Neural crest cell (in vitro differentiated cells): ENCODE measurements at places on chromosomes 2 and 18. TPM values are rescaled to one million over a fixed set of nuclear protein-coding genes. Genes with fewer than 3 reads are reported as not detected.

- DNase-seq = no peak
These were observed 41.0 kb downstream of the EPB41L5 start for GRCh38 chr2:120053891-120054290.

DNA sequence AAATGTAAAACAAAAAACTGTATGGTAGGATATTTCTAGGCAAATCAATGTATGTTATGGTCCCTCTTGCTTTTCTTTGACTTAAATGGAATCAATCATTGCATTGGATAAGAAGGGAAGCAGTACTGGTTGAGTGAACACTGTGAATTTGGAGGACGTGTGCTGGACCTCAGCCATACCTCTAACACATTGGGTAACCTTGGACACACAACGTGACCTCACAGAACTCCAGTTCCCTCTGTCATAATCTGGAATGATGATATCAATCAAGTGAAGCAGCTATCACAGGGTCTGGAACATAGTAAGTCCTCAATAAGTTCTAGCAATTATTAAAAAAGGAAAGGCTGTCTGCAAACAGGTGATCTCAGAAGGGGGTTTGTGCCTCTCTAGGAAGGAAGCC, 474.9 kb upstream of the TCF4 start:
- DNase-seq = no peak

- DNase-seq = no peak
These were observed 239.4 kb upstream of the SPRED2 start for GRCh38 chr2:65671670-65672242.

DNA sequence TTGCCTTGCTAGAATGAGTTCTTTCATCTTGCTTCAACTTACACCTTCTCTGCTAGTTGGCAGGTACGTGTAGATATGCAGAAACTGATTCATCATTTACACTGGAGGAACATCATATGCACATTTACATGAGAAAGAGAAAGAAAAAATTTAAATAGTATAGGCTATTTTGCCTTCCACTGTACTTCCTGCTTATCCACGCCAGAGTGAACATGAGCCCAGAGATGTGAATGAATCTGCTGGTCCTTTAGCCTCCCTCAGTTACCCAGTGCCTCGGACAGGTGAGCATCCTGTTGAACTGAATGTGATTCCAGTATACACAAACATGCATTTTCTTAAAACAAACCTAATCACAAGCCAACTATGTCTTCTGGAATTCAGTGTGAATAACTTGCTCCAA, 83.6 kb downstream of the SESTD1 start:
- no peak for DNase-seq

DNA sequence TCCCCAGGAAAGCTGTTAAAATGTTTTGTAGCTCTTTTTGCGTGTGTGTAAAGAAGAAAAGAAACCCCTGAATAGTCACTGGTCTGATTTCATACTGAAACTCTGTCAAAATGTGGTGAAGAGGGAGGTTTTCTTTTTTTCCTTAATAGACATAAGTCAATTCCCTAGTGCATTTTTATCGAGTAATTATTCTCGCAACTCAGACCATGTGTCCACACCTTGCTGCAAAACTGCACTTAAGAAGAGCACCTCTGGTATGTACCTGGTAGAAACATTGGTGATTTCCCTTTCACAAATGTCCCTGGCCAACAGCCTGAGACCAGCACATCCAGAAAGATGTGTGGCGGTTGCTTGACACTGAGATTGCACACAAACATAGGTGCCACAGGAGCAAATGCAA, 159.9 kb downstream of the ZNF521 start:
- DNase-seq = no peak

DNA sequence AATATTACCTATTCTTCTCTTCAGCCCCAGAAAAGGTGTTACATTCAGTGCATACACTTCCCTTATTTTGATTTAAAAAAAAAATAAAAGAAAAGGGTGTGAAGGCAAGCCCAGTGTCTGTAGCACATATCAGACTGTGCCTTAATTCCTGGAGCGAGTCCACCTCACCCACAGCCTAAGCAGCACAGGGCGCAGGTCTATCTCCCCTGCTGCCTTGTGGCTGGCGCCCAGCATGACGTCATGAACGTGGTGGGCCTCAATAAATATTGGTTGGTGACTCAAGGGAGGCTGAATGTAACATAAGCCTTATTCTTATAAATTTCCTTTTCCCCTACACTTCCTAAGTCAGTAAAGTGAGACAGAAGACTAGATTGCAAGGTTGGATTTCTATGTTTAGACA, 26.4 kb downstream of the ST3GAL5 start:
- DNase-seq = no peak

- no peak for DNase-seq
These were observed 13.7 kb downstream of the PDCD1 start for GRCh38 chr2:241844831-241845578.

DNA sequence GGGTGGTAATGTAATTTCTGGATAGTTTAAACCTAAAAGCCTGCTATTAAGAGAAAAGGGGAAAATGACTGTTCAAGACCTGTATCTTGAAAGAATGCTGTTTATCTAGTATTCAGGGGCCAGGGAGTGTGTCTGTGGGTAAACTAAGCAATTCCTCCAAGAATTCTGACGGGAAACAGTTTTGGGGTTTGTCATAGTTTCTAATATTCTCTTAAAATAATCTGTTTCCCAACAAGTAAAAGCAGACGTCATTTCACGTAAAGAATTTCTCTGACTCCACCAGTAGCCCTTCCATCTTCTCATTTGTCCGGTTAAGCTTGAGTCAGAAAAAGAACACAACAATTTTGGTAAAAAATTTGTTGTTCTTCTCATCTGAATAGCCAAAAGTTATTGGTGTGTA, 232.1 kb upstream of the EPAS1 start:
- DNase-seq = no peak

AP1S3 gene
- total RNA-seq = 4.1 and 5.0 TPM in 2 replicates

PDE1A gene
- total RNA-seq = 27.4 and 27.8 TPM in 2 replicates
